SIG-M5 (cell line): ENCODE measurements at places on chromosomes 6 and 20.

DNA sequence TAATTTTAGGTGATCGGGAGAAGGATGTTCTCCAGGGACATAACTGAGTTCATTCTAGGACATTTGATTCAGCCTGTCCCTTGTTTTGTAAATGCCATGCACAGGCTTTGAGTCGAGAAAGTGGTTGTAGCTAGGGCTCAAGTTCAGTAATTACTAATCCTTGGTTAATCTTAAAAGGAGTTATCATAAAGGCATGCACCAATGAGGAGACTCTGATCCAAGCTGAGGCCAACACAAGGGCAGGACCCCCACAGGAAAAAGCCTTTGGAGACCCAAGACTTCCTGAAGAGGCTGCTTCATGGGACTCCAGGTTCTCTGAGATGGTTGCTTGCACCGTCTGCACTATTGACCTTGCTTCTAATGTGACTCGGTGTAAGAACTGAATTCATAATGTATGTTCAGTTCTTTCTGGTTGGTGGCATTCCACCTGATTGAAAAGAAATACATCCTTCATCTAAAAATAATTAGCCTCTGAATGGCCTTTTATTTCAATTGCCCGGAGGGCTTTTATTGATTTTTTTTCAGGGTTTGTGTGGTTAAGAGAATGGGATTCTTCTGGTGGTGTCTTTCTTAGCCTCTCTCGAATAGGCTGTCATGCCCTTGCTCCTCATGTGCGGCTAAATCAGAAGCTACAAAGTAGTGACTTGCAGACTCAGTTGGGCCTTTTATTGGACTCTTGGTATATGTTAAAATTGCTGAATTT lies 201.7 kb upstream of the PLCB4 start:
- no peak for DNase-seq

- no peak for DNase-seq
Measured at GRCh38 chr6:80733641-80734040, 627.2 kb downstream of the BCKDHB start.

DNA sequence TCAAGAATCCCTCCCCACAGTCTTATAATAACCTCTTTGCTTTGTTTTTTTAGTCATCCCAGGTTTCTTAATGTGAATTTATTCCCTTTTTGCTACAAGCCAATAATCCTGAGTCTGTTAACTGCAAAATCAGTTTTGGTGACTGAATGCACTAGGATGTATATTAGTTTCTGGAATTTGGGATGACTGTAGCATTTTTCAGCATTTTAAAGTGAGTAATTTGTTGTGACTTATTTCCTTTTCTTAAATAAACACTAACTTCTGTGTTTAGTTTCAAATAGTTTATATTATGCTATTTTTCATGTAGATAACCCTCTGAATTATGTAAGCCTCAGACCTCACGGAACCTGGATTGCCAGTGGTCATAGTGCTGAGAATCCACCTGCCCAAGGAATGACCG lies 5.5 kb downstream of the CST1 start:
- DNase-seq, result no peak

DNA sequence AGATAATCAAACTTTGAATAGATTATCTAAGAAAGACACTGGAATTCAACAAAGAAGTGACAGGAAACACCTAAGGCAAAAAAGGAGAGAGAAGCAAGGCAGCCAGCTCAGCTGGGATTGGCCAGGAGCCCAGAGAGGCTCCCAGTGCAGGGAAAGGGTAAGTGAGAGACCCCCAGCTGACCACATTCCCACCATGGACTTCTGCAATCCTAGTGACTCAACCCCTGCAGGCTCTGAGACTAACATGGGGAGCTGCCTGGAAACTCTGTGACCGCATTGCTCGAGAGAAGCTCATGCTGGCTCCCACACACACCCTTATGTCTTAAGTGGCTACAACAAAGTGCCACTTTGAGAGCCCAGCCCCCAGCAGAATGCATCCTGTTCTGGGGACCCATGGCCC lies 215.1 kb downstream of the PACRG start:
- no peak for DNase-seq

DNA sequence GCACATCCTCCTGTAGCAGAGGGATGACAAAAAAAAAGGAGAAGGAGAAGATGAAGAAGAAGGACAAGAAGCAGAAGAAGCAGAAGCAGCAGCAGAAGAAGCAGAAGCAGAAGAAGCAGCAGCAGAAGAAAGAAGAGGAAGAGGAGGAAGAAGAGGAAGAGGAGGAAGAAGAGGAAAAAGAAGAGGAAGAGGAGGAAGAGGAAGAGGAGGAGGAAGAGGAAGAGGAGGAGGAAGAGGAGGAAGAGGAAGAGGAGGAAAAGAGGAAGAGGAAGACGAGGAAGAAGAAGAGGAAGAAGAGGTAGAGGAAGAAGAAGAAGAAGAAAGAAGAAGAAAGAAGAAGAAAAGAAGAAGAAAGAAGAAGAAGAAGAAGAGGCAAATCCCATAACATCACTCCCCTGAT lies 35.0 kb upstream of the AHI1 start:
- no peak for DNase-seq

DNA sequence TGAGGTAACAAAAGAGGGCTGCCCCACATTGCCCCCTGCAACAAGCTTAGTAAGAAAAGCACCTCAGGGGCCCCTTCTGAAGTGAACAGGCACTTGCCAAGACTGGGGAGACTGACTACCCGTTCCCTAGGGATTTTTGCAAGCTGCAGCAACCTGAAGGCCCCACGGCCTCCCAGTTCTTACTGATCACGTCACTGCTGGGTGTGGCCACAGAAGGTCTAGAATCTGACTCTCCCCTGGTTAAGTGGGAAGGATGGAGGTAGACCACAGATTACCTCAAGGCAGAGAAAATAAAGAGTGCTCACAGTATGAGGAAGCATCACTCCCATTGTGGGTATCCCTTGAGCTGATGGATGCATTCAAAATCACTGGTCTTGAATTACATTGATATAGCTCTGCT lies 201.5 kb upstream of the KCNQ5 start:
- DNase-seq, result no peak

DNA sequence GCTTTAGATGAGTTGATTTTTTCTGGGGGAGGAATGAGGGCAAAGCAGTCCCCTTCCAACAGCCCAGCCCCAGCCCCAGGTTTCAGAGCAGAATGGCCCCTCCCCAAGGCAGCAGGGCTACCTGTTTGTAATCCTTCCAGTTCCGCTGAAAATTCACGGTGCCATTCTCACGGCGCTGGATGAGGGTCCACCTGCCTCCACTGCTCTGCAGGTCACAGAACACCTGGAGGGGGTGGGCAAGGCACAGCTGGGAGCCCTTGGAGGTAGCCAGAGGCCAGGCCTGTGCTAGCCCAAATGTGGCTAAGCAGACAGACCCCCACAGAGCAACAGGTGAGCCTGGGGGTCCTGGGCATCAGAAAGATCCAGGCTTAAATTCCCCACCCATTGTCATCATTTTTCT lies 36.5 kb downstream of the ANGPT4 start:
- DNase-seq, result no peak

GRCh38 chr6:38773338-38773737 lies 58.2 kb downstream of the DNAH8 start:
- DNase-seq, result no peak

- no peak for DNase-seq
Measured at GRCh38 chr6:46453741-46454316, 37.4 kb downstream of the RCAN2 start.

- no peak for DNase-seq
Measured at GRCh38 chr6:22737331-22737730, 168.0 kb downstream of the HDGFL1 start.

GRCh38 chr20:53087037-53087777 lies 115.0 kb downstream of the TSHZ2 start:
- DNase-seq, result no peak

- DNase-seq, result no peak
Measured at GRCh38 chr20:37711001-37711400, 17.2 kb downstream of the CTNNBL1 start.

GRCh38 chr20:40081653-40082052 lies 607.4 kb downstream of the MAFB start:
- no peak for DNase-seq

DNA sequence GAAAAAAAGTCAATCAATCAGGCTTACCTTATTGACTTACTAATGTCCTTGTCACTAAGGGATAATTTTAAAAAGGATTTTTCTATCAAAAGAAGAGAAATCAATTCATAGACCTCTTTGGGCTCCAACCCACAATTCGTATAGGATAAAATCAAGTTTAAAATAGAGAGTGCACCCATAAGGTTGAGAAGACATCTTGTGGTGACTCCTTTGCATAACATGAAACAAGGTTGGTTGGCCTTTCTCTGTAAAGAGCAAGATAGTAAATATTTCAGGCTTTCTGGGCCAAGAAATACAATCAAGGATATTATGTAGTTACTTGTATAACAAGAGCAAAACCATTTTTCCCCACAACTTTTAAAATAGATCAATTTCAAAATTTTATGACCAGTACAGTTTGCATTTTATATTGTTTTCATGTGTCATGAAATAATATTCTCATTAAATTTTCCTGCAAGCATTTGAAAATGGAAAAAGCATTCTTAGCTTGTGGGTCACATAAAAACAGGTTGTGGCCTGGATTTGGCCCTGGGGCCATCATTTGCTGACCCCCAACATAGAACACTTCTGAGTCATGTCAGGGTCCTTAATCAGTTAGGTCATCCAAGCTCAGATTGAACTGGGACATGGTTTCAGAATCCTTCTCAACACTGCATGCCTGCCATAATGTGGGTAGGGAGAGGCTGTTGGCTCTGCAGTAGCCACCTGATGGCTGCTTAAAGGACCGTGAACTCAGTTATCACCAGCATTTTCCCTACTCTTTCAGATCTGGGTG lies 76.7 kb downstream of the MYB start:
- DNase-seq, result no peak

DNA sequence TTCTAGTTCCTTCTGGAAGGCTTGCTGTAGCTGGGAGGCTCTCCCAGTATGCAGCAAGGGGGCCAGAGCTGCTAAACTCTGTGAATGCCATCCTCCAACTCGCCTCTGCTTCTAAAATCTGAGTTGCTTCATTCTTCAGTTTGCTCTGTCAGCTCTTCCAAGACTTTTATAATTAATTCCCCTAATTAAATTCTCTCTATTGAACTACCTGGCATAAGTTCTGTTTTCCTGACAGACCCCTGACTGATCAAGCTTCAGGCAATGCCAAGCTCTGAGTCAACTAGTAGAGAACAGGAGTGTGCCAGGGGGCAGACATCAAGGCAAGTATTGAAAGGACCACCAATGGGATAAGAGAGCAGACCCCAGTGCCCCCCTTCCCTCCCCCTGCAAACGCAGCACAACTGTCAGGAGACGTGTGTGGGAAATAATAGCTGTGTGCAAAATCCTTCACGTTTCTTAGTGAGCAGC lies 109.3 kb upstream of the TAB2 start:
- DNase-seq, result no peak

GRCh38 chr20:3082306-3082951 lies 2.1 kb downstream of the AVP start:
- no peak for DNase-seq

DNA sequence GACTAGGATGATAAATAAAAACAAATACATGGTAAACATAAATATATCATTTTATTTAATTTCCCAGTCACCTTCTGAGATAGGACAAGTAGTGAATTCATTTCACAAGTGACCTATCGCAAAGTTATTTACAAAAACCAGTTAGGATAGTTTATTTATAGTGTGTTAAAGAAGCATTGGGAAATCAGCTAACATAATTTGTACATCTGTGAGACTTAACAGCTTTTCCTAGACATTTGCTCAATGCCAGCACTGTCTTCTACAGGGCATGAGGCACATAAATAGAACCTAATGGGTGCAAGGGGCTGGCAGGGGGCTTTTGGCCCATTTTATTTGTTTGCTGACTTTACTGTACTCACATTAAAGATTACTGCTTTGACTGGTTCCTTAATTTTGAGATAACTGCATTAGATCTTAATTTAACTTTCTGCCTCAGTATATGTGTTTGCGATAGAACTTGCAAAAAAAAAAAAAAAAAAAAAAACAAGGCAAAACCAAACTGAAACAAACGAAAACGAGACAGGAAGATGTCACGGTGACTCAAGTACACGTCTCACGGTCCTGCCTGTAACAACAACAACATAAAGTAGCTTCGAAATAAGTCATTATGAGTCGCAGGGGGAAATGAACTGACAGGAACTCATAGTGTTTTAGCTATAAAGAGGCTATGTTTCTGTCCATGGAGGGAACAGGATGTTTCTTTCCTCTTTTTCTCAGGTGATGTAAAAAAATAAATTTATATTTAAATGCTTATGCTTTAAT lies 133.7 kb upstream of the GMDS start:
- no peak for DNase-seq

DNA sequence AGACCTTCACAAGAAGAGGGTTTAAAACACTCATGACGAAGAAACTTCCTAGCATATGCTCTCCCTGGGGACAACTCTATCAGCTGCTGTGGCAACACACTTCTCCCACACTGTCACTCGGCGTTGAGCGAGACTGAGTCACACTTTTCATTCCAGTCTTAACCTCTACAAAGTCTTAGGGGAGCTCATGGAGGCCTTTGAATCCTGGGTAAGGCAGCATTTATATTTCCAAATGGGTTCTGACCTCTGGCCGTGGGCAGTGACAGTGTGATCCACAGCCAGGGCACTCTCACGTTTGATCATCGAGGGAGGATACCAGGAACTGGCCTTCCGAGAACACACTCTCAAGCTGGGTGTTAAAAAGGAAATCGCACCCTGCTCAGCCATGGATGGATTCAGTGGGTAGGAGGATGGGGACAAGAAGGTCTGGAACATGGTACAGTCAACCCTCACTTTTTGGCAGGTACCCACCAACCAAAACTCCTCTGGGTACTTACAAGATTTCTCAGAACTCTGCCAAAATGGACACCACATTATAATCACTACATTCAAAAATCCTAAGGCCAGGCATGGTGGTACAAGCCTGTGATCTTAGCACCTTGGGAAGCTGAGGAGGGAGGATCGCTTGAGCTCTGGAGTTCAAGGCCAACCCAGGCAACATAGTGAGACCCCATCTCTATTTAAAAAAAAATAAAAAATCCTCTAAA lies 19.6 kb downstream of the RRBP1 start:
- DNase-seq, result no peak
